DMS53 (cell line): ENCODE measurements at places on chromosomes 13 and 19.

DNA sequence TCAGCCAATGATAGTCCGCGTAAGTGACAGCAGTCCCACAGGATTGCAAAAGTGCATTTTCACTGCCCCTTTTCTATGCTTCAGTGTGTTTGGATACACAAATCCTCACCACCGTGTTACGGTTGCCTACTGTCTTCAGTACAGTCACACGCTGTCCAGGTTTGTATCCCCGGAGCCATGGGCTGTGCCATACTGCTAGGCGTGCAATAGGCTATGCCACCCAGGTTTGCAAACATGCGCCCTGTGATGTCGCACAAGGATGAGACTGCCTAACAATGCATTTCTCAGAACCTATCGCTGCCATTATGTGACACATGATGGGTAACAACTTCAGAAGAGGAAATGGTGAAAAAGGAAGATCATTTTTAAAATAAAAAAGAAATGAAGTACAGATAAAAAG is 16.8 kb upstream of the ADPRHL1 start:
- no peak for DNase-seq

DNA sequence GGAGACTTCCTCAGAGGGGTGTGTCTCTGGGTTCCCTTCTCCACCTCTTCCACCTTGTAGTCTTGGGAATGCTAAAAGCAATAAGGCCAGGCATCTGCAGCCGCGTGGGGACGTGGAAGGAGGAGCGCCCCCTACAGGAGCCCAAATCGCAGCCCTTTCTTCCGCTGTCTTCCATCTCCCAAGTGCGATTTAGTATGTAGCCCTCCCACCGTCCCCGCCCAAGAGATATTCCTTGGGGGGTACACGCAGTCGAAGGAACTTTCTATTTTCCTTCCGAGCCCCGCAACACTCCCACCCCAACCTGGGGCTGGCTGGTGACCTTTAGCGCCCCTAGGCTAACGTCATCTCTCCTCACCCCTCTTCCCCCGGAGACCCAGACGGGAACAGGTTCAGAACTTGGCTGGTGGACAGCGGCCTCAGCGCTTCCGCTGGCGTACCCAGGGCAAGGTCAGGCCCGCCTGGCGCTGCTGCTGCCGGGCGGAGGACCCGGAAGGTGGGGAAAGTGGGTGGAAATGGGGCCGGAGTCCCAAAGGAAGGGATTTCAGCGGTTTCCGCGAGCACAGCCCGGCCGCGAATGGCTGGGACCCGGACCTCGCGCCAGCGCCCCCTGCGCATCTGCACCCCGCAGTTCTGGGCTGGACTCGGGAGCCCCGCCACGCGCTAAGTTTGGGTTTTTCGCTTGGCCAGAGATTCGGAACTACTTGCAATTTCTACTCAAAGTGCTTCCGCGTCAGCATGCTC is 2.1 kb upstream of the PCDH8 start:
- DNase-seq, result peak; percentile 92

DNA sequence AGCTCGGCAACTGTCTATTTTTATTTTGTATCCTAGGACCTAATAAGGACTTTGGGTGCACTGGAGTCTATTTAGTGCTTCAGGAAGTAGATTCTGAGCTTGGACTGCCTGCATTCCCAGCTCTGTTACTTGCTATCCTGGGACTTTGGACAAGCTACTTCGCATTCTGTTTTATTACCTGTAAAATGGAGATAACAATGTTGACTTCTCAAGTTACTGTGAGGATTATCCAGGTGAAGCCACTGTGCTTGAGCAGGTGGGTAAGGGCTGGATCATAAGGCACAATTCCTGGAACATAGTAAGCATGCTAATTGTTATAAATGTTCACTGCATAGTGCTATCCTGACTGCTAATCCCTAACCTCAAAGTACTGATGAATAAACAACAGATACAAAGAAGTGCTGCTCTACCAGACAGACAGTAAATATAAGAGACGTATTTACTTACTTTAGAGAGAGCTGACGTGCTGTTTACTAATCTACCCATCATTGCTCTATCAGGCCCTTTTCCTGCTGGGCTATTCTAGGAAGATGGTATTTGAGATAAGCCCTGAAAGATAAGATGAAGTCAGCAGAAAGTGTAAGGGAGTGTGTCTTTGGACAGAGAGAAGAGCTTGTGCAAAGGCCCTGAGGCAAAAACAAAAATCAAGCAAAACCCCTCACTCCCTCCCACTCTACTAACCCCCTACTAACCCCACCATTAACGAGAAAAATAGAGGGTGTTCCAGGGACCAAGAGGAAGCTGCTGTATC is 50.8 kb upstream of the FLT1 start:
- peak; percentile 97 for DNase-seq

GRCh38 chr13:65606622-65607021 is 1623.5 kb downstream of the PCDH9 start:
- no peak for DNase-seq

DNA sequence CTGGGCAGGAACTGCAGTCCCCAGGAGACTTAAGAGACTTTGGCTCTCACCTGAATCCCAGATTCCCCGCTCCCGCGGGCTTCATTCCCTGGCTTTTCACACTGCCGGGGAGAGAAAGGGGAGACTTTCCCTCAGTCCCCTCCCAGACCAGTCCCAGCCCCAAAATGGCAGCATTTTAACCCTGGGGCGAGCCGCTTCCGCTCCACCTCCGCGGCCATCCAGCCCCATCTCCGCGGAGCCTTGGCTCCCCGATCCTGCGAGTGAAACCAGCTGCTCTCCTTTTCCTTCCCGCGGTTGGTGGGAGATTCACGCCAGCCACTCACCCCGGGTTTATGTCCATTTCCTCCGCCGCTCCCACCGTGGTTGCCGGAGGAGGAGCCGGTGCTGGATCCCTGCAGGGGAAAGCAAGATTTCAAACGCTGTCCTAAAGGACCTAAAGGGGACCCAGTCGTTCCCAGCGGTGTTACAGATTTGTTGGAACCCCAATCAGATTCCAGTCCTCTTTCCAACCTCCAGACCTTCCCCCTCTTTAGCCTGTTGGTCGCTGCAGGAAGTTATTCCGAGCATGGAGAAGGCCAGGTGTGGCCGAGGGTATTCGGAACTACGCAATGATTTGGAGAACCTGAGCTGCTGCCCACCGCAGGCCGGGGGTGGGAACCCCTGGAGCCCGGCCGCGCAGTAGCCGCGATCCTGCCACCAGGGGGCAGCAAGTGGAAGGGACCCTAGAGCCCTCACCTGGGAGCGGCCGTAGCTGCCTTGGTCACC is 3.4 kb downstream of the DMKN start:
- DNase-seq, result peak; percentile 87

GRCh38 chr13:35694549-35695447 is 218.3 kb upstream of the MAB21L1 start:
- no peak for DNase-seq

GRCh38 chr13:106042996-106043581 is 492.4 kb downstream of the EFNB2 start:
- DNase-seq, result no peak

GRCh38 chr13:91710733-91711132 is 312.3 kb downstream of the GPC5 start:
- DNase-seq, result no peak

DNA sequence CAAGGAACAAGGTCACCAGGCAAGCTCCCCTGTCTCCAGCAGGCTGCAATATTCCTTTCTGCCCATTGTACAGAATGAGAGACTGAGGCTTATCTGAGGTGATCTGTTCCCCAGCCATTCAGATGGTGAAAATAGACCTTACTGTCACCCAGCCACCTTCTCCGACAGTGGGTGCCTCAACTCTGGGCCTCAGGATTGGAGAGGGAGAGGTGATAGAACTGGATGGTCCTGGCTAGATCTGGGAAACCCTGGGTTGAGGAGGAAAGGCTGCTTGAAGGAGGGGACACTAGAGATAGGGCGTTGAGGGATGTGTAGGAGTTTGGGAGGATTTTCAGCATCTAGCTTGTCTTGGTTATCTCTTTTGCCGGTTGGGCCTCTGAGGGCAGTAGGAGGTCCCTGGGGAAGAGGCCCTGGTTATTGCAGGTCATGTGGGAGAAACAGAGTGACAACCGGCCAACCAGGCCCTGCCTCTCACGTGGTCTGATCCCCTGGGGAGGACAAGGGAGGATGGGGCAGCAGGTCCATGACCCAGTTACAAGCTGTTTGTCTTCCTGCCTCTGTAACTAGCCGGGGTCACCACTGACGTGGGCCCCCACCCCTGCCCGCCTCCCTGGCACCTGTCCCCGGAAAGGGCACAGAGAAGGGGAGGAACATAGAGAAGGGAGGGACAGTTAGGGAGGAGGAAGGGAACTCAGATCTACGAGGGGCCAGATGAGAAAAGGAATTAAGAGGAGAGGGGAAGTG is 8.2 kb downstream of the NFIC start:
- DNase-seq, result no peak

GRCh38 chr19:41915021-41915775 is 13.1 kb downstream of the ERFL start:
- DNase-seq, result peak; percentile 52

- DNase-seq, result peak; percentile 72
These were observed 14.5 kb upstream of the MPHOSPH8 start for GRCh38 chr13:19618977-19619376.

DNA sequence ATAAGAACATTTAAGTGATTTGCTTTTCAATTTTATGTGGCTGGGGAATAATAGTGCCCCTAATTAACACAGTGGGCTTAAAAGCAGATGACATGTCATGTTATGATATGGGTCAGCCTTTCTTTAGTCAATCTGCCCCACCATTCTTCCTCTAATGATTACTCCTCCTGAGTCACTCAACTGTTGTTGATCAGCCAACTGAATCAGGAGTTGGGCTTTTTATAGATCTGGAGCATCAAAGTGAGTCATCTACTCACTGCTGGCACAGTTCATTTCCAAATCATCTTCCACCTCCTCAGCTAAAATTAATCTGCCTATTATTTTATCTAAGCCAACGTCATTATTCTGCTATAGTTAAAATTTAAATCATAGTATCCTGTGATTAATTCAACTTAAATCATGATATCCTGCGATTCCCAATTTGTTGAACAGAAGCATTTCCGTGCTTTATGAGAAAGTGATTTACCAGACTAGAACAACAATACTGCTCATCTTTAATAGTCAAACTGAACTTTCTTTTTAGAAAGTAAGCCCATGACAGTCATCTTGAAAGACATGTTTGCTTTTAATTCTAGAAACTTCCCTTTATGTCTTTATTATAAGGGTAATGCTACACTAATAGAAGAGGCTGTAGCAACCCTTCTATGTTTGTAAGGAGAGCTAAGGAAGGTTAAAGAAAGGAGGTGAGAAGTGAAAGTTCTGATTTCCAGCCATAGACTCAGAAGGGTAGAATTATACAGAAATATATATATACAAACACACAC is 551.4 kb downstream of the TBC1D4 start:
- DNase-seq, result peak; percentile 3

GRCh38 chr13:79404985-79405384 is 1.1 kb downstream of the RBM26 start:
- DNase-seq, result peak; percentile 23

DNA sequence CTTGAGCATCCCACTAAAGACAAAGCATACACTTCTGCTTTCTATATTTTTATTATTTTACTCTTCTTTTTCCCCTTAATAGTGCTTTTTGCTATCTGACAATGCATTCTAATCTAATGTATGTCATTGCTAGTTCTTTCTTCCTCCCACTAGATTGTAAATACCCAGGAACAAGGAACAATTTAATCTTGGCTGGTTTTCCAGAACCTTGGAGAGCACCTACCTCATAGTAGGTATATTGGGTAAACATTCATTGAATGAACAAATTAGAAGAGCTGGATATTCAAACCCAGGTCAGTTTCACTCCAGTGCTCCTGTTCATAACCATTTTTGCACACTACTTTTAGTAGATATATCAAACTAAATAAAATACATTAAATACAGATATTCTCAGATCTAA is 1617.6 kb upstream of the SLC10A2 start:
- DNase-seq, result no peak

- peak; percentile 50 for DNase-seq
These were observed 55.0 kb downstream of the GGACT start for GRCh38 chr13:100533588-100534041.

DNA sequence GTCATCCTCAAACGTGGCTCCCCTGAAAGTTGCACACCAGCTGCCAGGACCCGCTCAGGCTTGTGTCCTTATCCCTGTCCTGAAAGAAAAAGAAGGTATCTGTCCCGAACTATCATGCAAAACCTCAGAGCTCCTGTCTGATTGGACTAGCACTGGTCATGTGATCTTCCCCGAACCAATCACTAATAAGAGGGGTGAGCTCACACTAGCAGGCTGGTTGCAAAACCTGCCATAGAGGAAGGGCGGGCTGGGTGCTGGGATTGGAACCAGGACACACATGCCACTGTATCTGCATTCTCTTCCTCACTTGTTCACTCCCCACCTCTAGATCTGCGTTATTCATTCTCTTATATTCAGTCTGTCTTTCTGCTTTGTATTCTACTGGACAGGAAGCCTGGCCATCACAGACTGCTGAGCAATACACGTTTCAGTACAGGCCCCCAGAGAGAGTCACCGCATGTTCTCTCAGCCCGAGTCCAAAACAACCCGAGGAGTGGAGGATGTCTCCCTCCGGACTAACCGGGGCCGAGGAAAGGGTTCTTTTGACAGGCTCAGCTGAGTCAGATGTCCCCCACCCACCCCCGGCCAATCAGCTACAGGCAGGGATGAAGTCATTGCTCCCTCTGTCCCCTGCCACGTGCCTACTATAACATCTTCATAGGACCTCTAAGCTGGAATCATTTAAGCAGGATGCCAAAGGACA is 97.7 kb downstream of the SIPA1L3 start:
- DNase-seq, result peak; percentile 61

- peak; percentile 94 for DNase-seq
These were observed 76.6 kb upstream of the POMP start for GRCh38 chr13:28582225-28582891.

DNA sequence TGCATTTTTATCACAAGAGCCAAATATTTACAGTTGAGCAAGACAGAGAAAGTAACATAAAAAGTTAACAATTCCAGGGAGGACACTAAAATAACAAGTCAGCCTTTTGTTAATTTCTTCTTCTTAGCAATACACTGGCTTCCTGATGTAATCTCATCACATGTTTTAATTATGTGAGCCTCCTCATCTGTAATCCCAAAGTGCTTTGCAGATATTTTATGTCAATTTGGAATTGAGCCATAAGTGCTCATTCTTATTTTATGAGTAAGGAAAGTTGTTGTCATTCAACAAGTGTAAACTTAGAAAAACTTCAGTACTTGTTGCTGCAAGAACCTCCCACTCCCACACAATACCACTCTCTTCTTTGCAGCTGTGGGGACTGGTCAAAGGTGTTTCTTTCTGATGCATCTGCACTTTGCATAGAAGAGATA is 223.6 kb downstream of the GPC6 start:
- DNase-seq, result no peak

- DNase-seq, result no peak
These were observed 147.1 kb upstream of the SOX1 start for GRCh38 chr13:111919849-111920248.
